ENCODE measurements at places on chromosomes 16 and 17. TPM values are rescaled to one million over a fixed set of nuclear protein-coding genes. Genes with fewer than 3 reads are reported as not detected.
A peak's percentile ranks its signal among the peaks of the same experiment; 100 is the strongest.

- DNase-seq = peak; percentile 67
Measured at GRCh38 chr17:4908301-4908700, 5.4 kb upstream of the CHRNE start.

- DNase-seq = no peak
Measured at GRCh38 chr17:40525294-40525693, 23.9 kb upstream of the TNS4 start.

KRT222 gene
- total RNA-seq = 0.34 TPM

SDK2 gene
- 4.6 TPM for total RNA-seq

EIF1 gene
- total RNA-seq = 677 TPM

ORC6 gene
- 20.7 TPM for total RNA-seq

CCL15 gene
- total RNA-seq = 2.0 TPM
